ENCODE measurements at places on chromosomes 6 and 20.

- DNase-seq, result no peak
These were observed 105.9 kb upstream of the PDE10A start for GRCh38 chr6:165768961-165769360.

- no peak for DNase-seq
These were observed 103.3 kb downstream of the NFATC2 start for GRCh38 chr20:51439160-51439689.

GRCh38 chr20:1171461-1172093, 13.2 kb downstream of the TMEM74B start:
- peak; percentile 42 for DNase-seq

DNA sequence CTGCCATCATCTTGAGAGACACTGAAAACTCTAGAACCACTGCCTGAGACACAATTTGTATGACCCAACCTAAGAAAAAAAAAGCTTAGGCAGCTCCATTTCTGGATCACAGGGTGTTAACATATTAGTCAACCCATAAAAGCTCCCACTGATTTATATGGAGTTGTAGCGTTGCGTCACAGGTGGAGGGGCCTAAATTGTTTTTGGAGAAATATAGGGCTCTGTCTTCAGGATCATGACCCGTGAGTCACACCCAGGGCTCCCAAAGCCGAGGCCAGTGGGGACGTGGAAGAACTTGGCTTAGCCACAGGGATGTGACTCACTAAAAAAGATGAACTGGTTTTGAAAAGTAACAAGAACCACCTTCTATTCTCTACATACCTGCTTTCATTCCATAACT, 116.5 kb upstream of the BMP2 start:
- DNase-seq, result no peak

- DNase-seq, result no peak
These were observed 589.1 kb downstream of the EYS start for GRCh38 chr6:65117817-65118409.

DNA sequence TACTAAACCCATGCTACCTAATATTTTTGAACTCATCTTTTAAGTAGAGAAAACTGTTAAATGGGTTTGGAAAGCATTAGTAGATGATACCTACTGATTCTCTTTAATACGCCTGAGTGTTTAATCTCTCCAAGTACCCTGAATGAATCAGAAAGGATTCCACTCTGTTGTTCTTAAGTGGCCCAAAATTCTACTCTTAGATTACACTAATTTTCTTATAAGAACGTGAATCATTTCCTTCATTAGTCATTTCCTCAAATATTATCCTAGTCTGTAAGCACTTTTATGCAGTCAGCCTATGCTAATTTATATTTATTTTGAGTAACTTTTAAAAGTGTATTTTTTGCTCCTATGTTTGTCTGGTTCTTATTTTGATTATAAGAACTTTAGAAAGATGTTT, 380.0 kb downstream of the BTBD9 start:
- DNase-seq, result no peak

DNA sequence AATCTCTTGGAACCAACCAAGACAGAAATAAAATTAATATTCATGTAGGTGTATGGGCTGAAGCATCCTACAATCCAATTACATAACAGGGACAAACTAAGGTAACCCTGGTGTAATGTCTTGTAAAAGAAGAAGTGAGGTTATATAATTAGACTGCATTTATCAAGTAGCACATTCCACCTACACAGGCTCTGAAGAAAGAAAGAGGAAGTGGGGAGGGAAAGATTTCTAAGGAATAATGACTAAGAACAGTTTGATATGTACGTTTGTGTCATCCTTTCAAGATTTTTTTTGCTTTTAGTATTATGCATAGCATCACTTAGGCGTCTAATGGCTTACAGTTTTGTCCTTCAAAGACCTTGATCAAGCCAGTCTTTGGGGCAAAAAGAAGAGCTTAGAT, 139.7 kb downstream of the PLCB1 start:
- no peak for DNase-seq

DNA sequence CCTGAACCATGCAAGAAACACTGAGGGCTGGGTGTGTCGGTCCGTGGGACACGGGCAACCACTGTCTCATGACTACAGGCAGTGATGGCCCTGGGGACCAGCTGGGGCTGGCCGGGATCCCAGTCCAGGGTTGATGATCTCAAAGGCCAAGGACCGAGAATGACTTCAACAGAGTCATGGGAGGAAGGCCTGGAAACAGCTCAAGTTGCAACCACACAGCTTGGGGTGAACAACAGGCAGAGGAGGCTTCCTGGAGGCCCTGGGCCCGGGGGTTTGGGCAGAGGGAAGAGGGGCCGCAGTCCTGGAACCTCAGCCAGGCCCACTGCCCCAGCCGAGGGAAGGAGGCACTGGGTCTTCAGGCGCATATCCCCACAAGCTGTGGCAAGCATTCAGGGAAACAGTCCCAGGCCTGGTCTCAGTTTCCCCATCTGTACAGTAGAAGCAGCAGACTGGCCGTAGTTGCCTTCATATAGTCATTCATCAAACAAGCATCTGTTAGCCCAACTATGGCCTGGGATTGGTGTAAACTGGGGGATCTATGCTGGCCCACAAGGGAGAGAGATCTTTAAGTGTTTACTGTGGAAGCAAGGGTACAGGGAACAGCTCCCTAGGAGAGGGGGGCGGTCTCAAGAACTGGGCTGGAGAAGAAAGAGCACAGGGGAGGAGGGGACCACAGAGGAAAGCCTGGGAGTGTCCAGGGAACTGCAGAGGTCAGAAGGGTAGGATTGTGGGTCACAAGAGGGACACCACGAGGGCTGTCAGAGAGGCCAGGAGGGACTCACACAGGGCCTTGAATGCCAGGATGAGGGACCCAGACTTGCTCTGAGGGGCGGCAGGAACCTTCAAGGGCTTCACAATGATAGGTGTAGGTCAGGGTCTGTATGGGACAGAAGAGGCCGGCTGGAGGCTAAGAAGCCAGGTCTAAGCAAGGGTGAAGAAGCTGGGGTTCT, 2.1 kb downstream of the MYL9 start:
- DNase-seq, result no peak

Measured in HepG2 (cell line).